ENCODE measurements at places on chromosomes 5 and 9. TPM values are rescaled to one million over a fixed set of nuclear protein-coding genes. Genes with fewer than 3 reads are reported as not detected.

Gene LEAP2
- 2.0 TPM for total RNA-seq

Gene SPATA31A3
- total RNA-seq: not detected

Gene KLF4
- 1.9 TPM for total RNA-seq

Gene ZFP2
- 9.4 TPM for total RNA-seq

Gene CTNND2
- 66.9 TPM for total RNA-seq

Gene ECM2
- total RNA-seq: 5.6 TPM

Gene HEMGN
- 3.9 TPM for total RNA-seq

Gene GLDC
- 10.0 TPM for total RNA-seq

Gene FAXDC2
- 7.2 TPM for total RNA-seq

Gene ADAMTS13
- total RNA-seq: 2.2 TPM

Gene CYSRT1
- not detected for total RNA-seq

Gene TENT4A
- total RNA-seq: 20.7 TPM

Gene PRUNE2
- 13.4 TPM for total RNA-seq

Gene RNF224
- total RNA-seq: not detected

Gene ANXA2R
- 0.31 TPM for total RNA-seq

Gene BRIX1
- 49.4 TPM for total RNA-seq

Gene ELL2
- total RNA-seq: 35.6 TPM

Gene LCN9
- not detected for total RNA-seq

Gene SLCO4C1
- total RNA-seq: 0.47 TPM

Gene LRSAM1
- total RNA-seq: 23.7 TPM

Gene TNFSF8
- 1.1 TPM for total RNA-seq

Gene LCN12
- not detected for total RNA-seq

Gene PCDHB12
- 14.8 TPM for total RNA-seq

Gene ROPN1L
- total RNA-seq: 1.9 TPM

Gene MCIDAS
- total RNA-seq: not detected

Gene TBC1D2
- total RNA-seq: 1.9 TPM

Gene DOCK2
- total RNA-seq: 6.4 TPM

Gene KCNV2
- total RNA-seq: not detected

Gene OSMR
- 2.0 TPM for total RNA-seq

Gene TPRN
- total RNA-seq: 4.7 TPM

Gene GMCL2
- total RNA-seq: not detected

Gene STXBP1
- 78.5 TPM for total RNA-seq

Gene SMIM15
- 36.8 TPM for total RNA-seq

Gene ZMAT2
- total RNA-seq: 47.1 TPM

Gene APC
- 423 TPM for total RNA-seq

Gene TIMD4
- total RNA-seq: not detected

Gene UGT3A1
- total RNA-seq: not detected

Gene SPINK4
- not detected for total RNA-seq

Gene CCDC152
- total RNA-seq: 12.9 TPM

Gene SLC22A5
- 10.5 TPM for total RNA-seq

Gene TLE1
- total RNA-seq: 49.4 TPM

Gene GARIN3
- total RNA-seq: not detected

Gene FKTN
- 39.9 TPM for total RNA-seq

Gene ALDH1A1
- total RNA-seq: 1.4 TPM

Gene TAS2R1
- 0.62 TPM for total RNA-seq

Gene ZNF462
- total RNA-seq: 163 TPM

Gene ORM2
- total RNA-seq: not detected

Gene PCDHGB3
- 12.3 TPM for total RNA-seq

Gene ABO
- total RNA-seq: under 0.01 TPM

Gene EEIG1
- total RNA-seq: 2.7 TPM

Gene CD14
- total RNA-seq: 15.4 TPM

All from occipital lobe (tissue), 3 donors.